Eye (tissue), 1 donor: ENCODE measurements at places on chromosomes 6 and 20.

GRCh38 chr20:55582498-55582897 lies 422.8 kb downstream of the CBLN4 start:
- DNase-seq = no peak

DNA sequence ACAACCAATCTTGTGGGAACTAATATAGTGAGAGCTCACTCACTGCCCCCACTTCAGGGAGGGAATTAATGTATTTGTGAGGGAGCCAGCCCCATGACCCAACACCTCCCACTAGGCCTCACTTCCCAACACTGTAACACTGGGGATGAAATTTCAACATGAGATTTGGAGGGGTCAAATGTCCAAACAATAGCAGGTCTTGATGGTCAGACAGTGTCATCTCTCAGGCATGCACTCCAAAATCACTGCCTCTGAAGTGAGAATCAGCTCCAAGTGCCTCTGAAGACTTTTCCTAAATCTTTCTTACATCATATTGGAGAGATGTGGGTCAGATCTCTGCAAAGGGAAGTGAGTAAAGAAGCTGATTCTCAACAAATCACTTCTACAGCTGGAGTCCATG lies 13.8 kb upstream of the SAYSD1 start:
- no peak for DNase-seq

GRCh38 chr20:58894652-58895447 lies 42.3 kb downstream of the GNAS start:
- DNase-seq = no peak

DNA sequence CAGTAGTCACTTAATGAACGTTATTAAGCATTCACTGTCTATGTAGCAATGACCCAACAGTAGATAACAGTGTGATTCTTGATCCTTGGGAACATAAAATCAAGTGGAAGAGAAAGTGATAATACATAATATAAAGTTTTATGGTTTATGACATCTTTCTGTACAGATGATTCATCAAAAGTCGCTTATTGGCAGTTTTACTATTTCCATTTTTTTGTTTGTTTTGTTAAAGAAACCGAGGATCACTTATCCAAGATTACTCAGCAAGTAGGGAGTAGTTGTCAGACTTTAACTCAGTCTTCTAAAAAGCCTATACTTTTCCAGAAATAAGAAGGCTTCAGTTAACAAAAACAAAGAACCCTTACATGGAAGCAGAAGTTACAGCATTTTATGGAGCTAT lies 260.8 kb downstream of the ZFAND3 start:
- DNase-seq = no peak

GRCh38 chr6:105909106-105909505 lies 177.0 kb upstream of the PRDM1 start:
- DNase-seq = no peak

- no peak for DNase-seq
Measured at GRCh38 chr6:127484212-127484863, 25.1 kb upstream of the KIAA0408 start.

DNA sequence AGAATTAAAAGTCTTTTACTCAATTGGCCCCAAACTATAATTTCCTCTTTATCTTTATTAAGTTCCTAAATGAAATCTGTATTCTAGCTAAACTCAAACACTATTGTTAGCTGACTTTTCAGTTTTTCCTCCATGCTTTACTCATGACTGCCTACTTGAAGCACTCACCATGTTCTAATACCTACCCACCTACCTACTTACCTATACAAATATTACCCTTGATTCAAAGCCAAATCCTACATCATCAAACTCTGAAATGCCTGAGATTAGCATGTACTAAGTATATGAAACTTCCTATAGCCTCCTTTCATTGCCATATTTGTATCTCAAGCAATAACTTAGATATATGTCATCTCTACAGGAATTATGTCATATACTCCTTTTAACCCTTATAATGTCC lies 259.7 kb downstream of the HDGFL1 start:
- DNase-seq = no peak

DNA sequence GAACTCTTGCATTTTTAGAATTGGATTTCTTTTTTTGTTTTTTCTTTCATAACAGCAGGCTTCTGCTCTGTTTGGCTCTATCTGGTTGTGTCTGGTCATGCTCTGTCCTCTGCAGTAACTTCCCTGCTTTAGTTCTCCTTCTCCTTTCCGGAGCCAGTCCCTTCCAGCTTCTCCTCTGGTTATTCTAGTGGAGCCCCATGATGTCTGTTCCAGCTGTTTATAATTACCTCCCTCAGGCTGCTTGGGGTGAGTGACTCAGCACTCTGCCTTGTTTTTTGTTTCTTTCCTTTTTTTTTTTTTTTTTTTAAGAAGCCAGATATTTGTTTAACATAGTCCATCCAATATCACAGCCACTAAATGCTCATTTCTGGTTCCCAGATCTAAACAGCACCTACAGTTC lies 409.6 kb downstream of the MAFB start:
- no peak for DNase-seq

DNA sequence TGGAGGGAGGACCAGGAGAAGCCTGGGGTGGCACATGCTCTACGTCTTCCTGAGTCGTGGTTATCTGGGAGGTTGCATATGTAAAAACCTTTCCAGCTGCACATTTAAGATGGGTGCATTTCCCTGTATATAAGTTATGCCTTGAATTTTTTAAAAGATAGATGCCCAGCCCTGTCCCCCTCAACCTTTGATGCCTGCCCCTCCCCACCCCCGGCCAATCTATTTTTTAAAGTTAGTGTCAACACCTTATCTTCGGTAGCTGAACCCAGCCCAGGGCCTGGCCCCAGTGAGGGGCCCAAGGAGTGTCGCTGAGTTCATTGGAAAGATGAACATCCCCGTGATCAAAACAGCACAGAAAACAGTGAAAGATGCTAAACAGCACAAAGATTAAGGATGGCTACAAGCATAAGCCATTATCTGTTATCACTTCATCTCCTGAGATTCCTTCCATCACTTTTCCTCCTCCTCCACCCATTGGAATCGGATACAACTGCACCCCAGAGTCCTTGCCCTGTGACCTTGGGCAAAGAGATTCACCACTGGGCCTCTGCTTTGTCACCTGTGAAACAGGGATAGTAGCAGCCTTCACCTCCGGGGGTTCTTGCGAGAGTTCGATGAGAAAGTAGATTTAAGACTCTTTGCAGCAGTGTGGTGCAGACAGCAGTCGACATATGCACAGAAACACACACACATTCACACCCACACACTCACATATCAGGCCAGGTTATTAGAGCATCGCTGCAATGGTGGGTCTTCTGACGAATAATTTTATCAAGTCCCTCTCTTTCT lies 47.5 kb downstream of the SIRPA start:
- DNase-seq = no peak

- no peak for DNase-seq
Measured at GRCh38 chr6:14549871-14550270, 432.3 kb downstream of the CD83 start.

DNA sequence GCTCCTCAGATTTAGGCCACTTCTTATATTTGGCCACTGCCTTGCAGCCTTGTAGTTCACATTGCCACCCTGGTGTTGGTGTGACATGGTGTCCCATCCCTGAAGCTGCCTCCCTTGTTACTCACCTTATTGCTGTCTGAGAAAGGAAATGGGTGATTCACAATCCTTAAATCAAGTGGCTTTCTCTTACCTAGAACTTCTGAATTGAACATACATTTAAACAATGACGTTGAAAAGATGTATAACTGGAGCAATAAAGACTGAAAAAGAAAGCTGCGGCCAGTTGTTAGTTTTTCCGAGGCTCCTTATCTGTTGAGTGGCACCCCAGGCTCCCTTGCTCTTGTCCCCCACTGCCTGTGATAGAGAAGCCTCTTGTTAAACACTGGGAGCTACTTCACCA lies 28.8 kb upstream of the GNRH2 start:
- DNase-seq = no peak

DNA sequence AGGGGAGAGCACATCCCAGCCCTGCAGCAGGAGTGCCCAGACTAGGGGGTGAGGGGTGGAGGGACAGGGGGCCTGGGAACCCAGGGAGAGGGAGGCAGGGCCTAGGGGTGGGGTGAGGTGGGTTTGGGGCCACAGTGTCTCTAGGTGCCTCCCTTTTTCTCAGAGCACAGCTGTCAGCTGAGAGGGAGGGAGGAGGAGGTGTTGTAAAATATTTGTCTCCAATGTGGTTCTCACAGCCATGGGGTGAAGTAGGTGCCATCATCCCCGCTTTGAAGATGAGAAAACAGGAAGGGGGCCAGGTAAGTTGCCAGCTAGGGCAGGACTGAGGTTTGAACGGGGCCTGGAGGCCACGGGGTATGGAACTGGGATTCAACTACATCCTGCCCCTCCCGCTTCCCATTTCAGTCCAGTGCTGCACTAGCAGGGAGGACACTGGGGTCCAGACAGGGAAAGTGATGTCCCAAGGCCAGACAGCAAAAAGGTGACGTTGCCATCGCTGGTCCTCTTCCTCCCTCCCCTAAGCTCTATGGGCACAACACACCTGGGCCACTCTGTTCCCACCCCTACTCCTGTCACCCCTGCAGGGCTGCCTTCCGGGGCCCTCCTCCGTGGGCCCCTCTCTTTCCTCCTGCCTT lies 20.3 kb downstream of the PACSIN1 start:
- no peak for DNase-seq

- peak; percentile 59 for DNase-seq
Measured at GRCh38 chr6:44128020-44128917, 915 bp downstream of the TMEM63B start.

- DNase-seq = peak; percentile 98
Measured at GRCh38 chr6:19804205-19805128, 32.7 kb upstream of the ID4 start.

DNA sequence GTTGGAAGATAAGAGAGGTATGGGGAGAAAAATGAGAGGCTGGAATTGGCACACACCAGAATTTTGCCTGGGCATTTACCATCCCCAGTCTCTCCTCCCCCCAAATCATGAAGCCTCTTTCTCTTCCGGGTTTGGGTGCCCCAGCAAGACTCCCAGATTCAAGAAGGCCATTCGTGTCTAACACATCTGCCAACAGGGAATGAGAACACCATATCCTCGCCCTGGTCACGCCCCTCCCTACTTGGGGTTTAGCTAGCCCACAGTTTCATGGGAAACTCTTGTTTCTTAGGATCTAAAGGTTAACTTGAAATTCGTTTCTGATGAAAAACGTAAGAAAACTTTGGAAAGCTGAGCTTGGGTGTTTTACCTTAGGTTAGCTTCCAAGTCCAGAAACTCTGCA lies 105.5 kb upstream of the TMEM170B start:
- DNase-seq = no peak

DNA sequence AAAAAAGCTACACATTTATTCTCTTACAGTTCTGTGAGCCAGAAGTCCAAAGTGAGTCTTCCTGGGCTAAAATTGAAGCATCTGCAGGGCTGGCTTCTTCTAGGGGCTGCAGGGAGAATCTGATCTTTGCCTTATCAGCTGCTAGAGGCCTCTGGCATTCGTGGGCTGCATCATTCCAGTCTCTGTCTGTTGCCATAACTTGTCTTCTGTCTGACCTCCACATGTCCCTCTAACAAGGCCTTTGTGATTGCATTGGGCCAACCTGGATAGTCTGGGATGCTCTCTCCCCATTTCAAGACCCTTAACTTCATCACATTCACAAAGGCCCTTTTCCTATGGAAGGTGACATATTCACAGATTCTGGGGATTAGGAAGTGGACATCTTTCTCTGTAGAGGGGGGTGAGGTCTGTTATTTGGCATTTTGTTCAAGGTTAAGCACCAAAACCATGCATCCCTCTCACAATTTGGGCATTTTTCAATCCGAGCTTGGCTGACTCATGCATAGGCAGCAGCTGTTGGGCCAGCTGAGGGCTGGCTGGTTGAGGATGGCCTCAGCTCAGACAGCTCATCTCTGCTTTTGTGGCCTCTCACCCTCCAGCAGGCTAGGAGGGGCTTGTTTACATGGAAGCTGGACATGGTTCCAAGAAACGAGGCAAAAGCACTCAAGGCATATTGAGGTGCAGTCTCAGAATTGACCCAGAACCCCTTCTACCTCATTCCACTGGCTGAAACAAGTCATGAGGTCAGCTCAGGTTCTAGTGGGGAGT lies 116.1 kb upstream of the NXT1 start:
- no peak for DNase-seq

DNA sequence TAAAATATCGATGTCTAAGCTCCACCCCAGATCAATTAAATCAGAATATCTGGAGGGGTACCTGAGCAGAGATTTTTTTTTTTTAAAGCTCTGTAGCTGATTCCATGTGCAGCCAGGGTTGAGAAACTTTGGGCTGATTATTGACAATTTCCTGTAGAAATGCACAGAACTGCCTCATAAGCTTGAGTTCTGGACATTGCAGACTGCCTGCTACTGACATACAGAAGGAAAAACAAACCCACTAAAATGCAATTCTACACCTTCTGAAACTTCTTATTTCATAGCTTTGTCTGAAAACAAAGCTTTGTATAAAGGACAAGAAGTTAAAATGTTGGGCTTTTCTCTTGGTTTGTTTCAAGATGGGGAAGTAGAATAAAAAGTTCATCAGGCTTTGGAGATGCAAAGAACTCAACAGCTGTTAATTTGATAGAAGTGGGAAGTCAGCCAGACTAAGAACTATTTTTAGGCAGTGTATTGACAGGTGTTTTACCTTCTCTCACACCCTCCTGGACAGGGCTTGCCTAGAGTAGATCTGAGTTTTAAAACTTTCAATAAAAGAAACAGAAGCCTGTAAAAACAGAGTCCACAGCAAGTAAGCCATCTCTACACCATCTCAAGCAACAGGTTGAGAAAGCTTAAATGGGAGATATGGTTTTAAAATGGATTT lies 147.7 kb downstream of the KCNQ5 start:
- no peak for DNase-seq

DNA sequence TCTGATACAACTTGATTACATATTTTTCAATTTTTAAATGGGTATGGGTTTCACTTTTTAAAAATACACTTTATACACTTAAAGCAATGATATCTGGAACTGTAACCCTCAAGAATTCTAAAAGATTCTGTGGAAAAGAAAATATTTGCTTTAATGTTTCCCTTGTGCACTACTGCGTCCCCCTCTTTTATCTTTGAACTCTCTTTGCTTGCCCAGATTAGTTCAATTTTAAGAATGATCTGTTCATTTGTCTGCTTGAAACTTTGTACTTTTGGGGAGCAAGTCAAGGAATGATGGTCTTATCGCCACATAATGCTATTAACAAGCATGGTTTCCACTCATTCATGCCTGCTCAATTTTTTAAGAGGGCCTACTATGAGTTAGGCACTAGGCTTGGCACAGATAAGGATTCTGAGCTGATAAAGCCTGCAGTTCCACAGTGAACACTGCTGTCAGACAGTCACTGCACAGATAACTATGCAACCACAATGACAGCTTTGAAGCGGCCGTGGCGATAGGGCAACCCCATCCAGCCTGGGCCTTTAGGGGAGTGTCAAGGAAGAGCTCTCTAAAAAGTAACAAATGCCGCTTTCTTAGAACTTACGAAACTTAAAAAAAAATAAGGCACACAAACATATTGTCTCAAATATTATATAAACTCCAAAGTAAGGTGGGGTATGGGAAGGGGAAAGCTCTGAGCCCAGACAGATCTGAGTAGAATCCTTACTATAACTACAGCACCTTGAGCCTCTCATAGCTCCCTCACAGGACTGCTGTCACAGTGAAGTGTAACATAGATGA lies 29.7 kb downstream of the FYN start:
- no peak for DNase-seq
